ENCODE measurements at places on chromosomes 12 and 14.

GRCh38 chr12:74983917-74984316 lies 225.7 kb downstream of the KCNC2 start:
- DNase-seq, result no peak

GRCh38 chr14:55693904-55694303 lies 113.9 kb downstream of the KTN1 start:
- peak; percentile 28 for DNase-seq

DNA sequence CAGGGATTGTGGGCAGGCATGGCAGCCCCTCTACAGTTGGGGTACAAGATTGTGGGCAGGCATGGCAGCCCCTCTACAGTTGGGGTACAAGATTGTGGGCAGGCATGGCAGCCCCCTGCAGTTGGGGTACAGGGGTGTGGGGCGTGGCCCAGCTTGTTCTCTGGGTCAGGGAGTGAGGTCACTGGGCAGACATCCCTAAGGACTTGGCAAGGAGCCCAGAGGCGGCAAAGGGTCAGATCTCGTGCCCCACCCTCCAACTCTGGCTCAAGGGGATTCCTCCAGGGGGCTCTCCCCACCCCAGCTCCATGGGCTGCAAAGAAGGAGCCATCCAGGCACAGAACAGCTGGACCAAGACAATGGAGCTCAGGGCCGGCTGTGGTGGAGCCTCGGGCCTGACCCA lies 25.8 kb upstream of the NUDT14 start:
- no peak for DNase-seq

- no peak for DNase-seq
Observed at GRCh38 chr12:64273527-64274403, 51.7 kb upstream of the KICS2 start.

DNA sequence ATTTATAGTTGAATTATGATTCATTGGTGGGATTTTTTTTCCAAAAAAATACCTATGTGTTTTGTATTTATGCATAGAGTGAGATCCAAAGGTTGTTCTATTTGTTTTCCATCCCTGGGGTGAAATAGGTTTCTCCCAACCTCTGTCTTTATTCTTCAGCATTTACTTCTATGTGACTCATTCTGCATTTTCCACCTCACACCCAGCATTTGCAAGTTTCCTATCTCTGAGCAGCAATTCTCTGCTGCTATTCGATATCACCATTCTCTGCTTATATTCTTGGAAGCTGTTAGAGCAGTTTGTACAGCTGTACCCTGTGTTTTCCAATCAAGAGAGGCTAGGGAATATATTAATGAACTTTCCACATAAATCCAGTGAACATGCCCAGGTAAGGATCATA lies 538.9 kb downstream of the SNAPC1 start:
- no peak for DNase-seq
